ENCODE measurements at places on chromosomes 1 and 21.

DNA sequence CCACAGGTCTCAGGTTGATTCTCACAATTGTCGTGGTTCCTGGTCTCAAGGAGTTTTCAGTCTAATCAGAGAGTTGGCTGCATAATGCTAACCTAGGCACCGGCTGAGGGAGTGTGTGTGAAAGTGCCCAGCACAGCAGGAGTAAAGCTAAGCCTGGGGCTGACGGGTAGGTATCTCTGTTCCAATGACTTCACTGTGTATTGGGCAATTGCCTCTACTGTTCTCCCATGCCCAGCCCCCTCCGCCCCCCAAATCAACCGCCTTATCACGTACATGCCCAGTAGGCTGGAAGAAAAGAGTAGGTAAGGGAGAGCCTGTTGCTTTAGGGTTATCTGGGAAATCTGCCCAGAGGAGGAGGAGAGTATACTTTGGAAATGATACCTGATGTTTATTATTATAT, 54.7 kb downstream of the MRPS6 start:
- no peak for DNase-seq

DNA sequence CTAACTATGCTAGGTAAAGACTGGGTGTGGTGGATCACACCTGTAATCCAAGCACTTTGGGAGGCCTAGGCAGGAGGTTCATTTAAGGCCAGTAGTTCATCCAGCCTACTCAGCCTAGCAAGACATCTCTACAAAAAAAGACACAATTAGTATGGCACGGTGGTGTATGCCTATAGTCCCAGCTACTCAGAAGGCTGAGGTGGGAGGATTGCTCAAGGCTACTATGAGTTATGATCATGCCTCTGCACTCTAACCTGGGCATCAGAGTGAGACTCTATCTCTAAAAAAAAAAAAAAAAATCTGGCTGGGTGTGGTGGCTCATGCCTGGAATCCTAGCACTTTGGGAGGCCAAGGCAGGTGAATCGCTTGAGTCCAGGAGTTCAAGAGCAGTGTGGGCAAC, 21.6 kb downstream of the NUP210L start:
- DNase-seq = no peak

DNA sequence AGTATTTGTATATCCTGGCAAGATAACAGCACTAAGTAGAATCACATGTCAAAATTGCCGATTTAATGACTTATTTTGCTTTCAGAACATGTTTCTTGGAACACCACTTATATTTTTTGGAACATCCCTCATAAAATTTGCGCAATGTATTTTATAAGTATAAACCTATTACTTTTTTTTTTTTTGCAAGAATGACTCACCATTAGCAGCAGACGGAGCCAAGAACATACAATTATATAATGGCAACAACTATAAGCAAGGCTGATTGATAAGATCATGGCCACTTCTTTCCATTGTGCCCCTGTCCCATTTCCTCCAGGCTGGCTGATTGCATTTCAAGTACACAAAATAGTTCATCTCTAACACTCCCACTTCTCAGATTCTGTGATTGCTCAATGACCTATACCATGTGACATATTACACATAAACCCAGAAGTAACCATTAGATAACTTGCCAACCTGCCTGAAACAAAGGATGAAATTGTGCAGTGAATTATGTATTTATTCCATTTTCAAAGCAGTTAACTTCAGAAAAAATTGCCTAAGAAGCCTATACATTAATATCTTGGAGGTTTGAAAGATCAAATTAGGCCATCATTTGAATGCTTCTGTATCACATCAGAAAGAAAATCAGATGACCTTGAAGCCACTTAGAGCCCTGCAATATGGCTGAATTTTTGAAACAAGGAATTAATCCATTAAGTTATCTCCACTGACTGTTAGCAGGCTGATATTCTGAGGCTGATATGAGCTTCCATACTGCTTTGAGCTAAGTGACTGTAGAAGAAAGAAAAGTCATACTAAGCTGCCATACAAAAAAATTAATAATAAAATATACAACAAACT, 77.8 kb upstream of the PRMT6 start:
- peak; percentile 75 for DNase-seq

DNA sequence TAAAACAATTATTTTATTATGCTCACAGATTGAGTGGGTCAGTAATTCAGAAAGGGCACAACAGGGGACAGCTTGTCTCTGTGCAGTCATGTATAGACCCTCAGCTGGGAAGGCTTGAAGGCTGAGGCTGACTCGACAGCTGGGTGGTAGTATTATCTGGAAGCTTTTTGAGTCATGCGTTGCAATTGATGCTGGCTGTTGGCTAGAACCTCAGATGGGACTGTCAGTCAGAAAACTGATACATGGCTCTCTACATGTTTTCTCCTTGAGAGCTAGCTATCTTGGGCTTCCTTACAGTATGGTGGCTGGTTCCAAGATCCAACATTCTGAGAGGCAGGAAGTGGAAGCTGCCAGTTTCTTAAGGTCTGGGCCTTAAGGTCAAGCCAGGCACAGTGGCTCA, 61.5 kb upstream of the SELENON start:
- DNase-seq = no peak

DNA sequence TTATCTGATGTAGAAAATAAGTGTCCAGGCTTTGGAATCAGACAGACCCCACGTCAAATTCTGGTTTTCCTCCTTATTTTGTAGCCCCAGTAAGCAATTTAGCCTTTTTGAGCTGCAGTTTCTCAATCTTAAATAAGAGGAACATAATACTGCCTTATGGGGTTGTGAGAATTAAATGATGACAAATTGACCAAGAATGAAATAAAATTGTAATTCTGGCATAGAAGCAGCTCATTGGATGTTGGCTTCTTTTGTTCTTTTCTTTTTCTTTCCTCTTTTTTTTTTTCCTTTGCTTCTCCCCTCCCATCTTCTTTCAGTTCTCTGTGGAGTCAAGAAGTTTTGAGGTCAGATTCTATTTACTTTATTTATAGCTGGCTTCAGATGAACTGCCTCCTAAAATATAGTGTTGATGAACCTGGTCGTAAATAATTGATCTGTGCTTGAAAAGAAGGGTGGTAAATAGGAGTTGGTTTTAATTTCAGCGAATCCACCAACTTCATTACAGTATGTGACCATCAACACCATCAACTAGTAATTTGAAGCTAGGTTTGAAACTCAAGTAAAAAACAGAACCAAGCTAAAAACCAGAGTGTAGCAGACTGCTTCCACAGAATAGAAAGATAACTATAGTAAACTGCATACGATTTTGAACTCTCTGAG, 81.1 kb downstream of the CACHD1 start:
- DNase-seq = no peak

DNA sequence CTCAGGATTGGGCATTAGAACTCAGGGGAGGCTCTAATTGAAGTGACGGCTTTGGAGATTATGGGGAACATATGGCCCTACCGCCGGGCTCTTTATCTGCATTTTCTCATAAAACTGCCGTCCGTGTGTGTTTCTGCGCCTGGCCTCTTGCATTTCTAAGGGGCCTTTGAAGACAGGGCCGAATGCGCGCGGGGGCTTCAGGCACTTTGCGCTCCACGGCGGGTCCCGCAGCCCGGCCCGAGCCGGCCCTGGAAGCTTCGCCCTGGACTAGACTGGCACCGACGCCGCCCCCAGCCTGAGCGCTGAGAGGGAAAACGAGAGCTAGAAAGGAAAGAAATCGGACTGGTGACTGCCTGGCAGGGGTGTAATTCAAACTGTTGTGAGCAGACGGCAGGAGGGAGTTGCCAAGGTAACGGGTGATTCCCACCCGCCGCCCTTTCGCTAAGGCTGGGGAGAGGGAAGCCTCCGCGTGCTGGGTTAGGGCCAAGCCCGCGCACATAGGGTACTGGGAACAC, 120.7 kb downstream of the LMX1A start:
- no peak for DNase-seq

All from MCF 10A (cell line).